Cerebellum (tissue), 4 donors: ENCODE measurements at places on chromosomes 3 and 15. TPM values are rescaled to one million over a fixed set of nuclear protein-coding genes. Genes with fewer than 3 reads are reported as not detected.

CASR gene
- 0.09 TPM for total RNA-seq

GRCh38 chr3:3765661-3766060, 33.6 kb upstream of the LRRN1 start:
- DNase-seq = no peak

FAM131A gene
- 28.6 TPM for total RNA-seq

CPB1 gene
- total RNA-seq = not detected

TIMP4 gene
- 17.6 TPM for total RNA-seq
